ENCODE measurements at places on chromosomes 7 and 10.

DNA sequence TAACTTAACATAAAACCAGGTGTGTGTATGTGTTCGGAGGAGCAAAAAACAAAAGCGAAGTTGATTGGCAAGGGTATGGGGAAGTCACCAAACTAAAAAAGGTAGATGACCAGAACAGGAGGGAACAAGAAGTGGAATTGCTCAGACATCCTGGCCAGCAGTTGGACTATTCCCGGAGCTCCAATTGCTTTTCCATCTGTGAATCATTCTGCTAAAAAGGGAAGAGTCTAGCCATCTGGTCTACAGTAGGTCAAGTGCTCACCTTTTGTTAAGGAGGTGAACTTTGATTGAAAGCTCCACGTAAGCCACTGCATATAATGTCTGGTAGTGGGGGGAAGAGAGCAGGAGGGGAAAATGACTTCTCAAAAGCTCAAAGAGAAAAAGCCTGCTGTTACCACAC is 50.0 kb upstream of the BET1 start:
- DNase-seq = no peak

DNA sequence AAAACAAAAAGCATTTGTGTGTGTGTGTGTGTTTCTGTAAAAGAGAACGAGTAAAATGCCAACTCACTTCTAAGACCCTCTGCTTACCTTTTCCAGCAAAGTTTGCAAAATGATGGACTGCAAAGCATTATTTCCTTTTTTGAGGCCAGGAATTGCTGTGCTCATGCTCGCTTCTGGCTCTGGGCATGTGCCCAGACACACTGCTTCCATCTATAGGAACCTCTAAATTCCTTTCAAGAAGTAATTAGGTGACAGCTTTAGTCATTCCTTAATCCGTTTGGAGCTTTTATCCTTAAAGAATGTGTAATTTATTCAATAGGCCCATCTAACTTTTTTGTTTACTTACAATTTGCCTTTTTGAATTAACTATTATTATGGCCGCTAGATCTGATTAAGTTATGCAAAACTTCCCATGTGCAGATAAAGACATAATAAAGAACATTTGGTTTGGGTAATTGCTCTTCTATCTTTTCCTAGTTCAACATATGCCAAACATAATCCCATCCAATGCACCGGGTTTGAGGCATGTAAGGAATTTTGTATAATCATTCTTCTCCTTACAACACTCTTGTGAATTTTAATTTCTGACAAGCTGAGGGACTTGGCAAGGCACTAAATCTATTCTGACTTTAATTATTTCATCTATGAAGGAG is 34.7 kb downstream of the A1CF start:
- no peak for DNase-seq

- DNase-seq = no peak
These were observed 8.7 kb upstream of the TCAF1 start for GRCh38 chr7:143910473-143911248.

GRCh38 chr7:136114966-136115762 is 138.0 kb upstream of the MTPN start:
- DNase-seq = no peak

GRCh38 chr7:116786791-116787443 is 75.5 kb upstream of the CAPZA2 start:
- DNase-seq = no peak

DNA sequence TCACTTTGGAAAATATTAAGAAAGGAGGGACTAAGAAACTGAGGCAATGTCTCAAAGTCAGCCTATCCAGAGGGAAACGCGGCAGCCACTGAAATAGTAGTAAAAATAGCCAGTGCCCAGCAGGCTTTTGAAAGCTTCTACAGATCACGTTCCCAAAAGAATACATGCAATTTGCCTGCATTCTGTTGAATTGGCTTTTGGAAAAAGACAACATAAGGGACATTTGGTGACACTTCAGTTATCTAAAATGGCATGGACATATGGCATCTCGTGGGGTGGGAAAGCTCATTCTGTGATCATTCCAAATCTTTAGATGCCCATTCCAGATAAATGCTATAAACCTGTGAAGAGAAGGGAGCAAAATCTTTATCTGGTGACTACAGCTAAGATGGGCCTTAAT is 82.8 kb upstream of the PDE1C start:
- DNase-seq = no peak

DNA sequence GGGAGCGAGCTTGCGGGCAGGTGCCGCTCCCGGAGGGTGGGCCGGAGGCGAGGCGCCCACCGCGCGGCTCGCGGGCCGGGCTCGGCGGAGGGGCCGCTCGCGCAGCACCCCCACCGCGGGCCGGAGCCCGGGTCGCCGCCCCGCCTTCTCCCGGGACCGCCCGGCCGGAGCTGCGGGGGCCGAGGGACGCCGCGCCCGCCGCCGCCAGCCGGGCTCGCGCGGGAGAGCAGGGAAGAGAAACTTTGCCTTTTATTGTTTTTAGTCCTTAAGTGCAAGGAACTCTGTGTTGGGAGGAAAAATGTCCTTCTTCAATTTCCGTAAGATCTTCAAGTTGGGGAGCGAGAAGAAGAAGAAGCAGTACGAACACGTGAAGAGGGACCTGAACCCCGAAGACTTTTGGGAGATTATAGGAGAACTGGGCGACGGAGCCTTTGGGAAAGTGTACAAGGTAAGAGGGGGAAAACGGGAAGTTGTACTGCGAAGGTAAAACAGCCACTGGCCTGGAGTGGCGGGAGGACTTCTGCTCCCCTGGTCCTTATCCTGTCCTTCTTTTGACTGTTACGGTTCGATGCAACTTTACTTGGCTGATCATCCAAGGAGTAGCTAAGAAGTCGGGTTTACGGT is 620 bp downstream of the SLK start:
- no peak for DNase-seq

DNA sequence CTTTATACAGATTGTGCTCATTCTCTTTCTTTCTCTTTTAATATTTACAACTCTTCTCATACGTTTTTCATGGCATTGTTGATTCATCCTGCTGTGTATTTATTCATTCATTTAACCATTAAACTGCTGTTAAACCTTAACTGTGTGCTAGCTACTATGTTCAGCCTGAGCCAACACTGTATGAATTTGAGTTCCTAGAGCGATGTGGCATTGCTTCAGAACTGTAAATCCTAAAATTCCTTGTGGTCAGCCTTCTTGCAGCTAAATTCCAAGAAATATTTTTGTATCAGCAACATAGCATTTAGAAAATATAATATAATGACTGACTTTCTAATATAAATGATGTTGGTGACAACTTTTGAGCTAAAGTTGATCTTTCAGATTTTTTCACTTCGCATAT is 184.7 kb upstream of the FZD1 start:
- no peak for DNase-seq

DNA sequence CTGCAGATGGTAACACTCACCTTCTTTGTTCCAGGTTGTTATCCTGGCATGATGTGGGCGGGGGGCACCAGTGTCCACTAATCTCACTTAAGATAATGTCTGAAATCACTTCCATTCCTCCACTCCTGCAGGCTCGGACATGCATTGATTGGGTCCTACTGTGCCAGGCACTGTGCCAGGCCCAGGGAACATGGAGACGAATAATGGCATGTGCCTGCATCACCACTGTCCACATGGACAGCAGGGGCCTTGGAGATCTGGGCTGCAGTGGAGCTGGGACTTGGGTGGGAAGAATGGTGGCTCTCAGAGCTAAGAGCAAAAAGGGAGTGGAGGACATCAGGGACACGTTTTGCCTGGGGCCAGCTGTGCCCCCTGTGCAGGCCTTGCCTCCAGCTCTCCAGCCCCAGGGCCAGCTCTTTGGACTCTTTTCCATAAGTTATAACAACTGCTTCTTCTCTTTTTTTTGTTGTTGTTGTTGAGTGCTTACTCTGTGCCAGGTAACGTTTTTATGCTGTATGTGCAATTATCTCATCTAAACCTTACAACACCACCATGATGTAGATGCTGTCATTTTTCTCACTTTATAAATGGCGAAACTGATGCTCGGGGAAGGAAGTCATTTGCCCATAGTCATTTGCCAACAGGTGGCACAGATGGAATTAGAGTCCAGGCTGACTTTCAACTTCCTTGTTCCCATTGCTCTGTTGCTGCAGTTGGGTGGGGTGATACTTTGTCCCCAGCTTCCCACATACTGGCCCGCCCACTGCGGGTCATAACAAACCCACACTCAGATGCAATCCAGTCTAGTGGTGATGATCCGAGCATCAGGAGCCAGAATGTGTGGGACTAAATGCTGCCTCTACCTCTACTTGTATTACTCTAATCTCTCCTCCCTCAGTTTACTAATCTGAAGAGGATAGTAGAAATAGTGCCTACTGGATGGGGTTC is 19.1 kb downstream of the PLPP4 start:
- DNase-seq = no peak

GRCh38 chr10:88127269-88127668 is 263.8 kb downstream of the PTEN start:
- no peak for DNase-seq

DNA sequence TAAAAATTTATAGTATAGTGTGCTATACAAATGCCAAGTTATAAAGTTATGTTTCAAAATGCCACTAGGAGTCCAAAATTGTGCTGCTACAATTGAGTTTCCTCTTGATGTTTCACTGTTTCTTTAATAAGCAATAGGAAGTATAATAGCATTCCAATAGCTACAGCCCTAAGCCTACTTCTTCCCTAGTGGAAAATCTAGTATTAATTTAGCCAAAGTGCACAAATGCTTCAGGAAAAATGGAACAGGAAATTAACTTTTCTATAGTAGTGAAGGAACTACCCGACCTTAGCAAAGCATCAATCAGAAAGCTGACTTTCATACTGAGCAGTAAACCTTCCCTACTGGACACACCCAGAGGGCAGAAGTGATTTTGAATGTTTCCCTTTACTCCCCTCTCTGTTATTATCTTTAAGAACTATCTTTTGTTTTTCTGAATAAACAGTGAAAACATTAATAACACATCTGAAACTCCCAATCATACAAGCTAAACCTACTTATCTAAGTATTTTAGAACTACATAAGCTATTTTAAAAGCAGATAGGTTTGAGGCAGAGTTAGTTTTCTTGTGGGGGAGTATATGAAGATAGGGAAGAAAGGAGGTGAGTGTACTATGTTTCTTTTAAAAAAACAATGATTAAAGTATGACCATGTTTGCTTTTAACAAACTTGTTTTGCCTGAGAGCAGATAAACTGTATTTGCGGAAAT is 13.7 kb downstream of the CPED1 start:
- no peak for DNase-seq

DNA sequence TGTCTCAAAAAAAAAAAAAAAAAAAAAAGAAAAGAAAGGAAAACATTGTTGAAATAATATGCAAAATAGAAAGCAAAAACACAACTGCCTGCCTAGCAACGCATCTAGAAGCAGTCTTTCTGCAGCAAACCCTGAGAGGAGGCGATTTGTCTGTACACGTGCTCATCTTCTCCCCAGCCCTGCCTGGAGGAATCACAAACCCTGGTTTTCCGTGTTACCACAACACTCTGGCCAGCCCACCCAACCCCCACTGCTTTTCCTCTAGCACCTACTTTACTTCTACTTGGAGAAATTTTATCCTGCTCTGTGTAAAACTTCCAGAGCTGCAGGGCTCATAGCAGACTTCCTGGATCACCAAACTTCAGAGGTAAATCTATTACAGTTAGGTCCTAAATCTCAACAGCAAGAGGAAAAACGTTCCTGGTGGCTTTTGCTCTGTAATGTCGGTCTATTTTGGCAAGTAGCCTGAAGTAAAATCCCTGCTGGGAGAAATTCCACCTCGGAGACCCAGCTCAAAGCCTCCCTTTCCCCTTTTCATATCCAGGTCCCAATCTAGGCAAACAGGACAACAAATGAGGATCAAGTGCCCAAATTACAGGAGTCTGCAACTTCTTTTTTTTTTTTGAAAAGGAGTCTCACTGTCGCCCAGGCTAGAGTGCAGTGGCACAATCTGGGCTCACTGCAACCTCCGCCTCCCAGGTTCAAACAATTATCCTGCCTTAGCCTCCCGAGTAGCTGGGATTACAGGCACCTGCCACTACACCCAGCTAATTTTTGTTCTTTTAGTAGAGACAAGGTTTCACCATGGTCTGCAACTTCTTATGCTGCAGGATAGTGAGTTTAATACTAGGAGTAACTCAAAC is 91.6 kb downstream of the DNMBP start:
- no peak for DNase-seq

DNA sequence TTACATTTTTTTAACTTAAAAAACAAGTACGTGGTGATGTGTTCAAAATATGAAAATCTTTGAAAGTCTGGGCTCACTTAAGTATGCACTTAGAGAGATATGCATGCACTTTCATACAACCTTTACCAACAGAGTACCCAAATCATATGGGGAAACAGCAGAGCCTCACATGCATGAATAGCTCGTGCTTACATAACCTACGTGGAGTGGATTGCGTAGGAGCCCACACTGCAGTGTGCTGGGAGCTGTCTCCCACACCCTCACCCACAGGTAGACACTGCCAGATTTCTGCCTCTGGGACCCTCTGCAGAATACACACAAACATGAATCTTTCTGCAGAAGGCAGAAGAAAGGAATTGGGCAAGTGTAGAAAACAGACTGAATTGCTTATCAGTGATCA is 581 bp downstream of the CLCN1 start:
- no peak for DNase-seq

DNA sequence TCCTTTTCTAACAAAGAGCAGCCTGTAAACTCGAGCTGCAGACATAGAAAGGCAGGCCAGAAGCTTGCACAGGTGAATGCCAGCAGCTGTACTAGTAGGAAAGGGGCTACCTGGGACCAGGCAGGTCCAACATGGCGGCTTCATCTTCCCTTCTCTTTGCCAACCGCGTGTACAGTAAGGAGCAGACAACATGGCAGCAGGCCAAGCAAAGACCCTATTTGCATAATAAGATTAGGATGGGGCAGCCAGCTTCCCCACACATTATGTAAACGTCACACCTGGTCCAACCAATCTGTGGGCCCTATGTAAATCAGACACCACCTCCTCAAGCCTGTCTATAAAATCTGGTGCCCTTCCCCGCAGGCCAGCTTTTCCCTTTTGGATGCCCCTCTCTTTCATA is 1186.5 kb upstream of the AUTS2 start:
- no peak for DNase-seq

- no peak for DNase-seq
These were observed 5.8 kb upstream of the PDCD4 start for GRCh38 chr10:110865809-110866482.

DNA sequence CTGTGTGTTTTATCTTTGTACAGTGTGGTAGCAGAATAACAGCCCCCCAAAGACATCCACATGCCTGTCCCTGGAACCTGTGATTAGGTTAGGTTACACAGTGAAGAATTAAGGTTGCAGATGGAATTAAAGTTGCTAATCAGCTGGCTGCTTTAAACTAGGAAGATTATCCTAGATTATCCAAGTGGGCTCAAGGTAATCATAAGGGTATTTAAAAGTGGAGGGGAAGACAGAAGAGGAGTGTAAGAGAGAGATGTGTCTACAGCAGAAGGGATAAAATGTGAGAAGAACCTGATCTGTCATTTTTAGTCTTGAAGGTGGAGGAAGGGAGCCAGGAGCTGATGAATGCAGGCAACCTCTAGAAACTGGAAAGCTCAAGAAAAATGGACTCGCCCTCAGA is 117.6 kb downstream of the ARHGAP22 start:
- no peak for DNase-seq
